ENCODE measurements at places on chromosomes 13 and 19. TPM values are rescaled to one million over a fixed set of nuclear protein-coding genes. Genes with fewer than 3 reads are reported as not detected.

Gene MADCAM1
- total RNA-seq, result 1.2 TPM

Gene ZNF568
- 49.7 TPM for total RNA-seq

Gene KLHL26
- total RNA-seq, result 5.7 TPM

Gene CEACAM6
- total RNA-seq, result not detected

Gene CCNA1
- 10.2 TPM for total RNA-seq

Gene BCAM
- total RNA-seq, result 5.7 TPM

Gene TNFSF11
- 0.41 TPM for total RNA-seq

Gene PRRG2
- 0.41 TPM for total RNA-seq

Gene ZNF528
- total RNA-seq, result 48.1 TPM

Gene ZFP28
- total RNA-seq, result 35.5 TPM

Gene ZNF829
- 9.4 TPM for total RNA-seq

Gene POGLUT2
- 9.8 TPM for total RNA-seq

Gene SRRM5
- total RNA-seq, result not detected

Gene MIDN
- 14.3 TPM for total RNA-seq

Data from frontal cortex (tissue), 4 donors.